GM18507 (cell line): ENCODE measurements at places on chromosomes 1 and 21.

- DNase-seq = no peak
These were observed 601.4 kb upstream of the NCAM2 start for GRCh38 chr21:20396798-20397197.

DNA sequence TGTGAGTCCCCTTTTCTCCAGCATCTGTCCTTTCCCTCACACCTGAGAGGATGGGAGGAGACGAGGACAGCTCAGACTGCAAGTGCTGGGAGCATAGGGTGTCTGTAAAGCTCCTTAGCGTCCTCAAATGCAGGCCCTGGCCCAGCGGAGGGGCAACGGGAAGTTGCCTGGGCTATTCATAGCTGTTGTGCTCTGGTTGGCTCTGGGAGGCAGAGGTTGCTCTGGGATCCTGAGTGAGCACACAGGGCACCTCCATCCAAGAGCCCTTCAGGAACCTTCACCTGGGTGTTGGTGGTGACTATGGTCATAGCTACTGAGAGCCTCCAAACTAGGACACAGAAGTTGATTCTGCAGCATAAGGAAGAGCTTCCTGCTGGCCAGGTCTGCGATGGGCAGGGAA is 2.6 kb downstream of the PADI1 start:
- no peak for DNase-seq

DNA sequence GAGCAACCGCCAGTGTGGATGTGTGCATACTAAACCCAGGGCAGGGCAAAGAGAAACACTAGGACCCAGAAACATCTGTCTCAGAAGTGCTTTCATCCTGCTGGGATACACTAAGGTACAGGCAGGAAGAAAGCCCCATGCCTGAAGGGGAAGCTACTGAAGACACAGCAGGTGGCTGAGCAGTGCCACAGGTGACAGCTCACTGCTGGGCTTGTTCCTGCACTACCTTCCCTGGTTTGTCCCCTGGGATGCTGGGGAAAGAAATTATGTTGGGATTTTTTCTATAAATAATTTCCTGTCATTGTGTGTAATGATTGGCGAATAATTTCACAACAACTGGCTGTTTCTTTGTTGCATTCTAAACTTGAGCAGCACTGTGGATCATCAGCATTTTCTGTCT is 245.3 kb upstream of the RAB4A start:
- DNase-seq = no peak

- DNase-seq = no peak
These were observed 3.6 kb upstream of the KIAA2013 start for GRCh38 chr1:11929849-11930248.

GRCh38 chr21:31537872-31538576 is 121.5 kb upstream of the SOD1 start:
- DNase-seq = no peak

DNA sequence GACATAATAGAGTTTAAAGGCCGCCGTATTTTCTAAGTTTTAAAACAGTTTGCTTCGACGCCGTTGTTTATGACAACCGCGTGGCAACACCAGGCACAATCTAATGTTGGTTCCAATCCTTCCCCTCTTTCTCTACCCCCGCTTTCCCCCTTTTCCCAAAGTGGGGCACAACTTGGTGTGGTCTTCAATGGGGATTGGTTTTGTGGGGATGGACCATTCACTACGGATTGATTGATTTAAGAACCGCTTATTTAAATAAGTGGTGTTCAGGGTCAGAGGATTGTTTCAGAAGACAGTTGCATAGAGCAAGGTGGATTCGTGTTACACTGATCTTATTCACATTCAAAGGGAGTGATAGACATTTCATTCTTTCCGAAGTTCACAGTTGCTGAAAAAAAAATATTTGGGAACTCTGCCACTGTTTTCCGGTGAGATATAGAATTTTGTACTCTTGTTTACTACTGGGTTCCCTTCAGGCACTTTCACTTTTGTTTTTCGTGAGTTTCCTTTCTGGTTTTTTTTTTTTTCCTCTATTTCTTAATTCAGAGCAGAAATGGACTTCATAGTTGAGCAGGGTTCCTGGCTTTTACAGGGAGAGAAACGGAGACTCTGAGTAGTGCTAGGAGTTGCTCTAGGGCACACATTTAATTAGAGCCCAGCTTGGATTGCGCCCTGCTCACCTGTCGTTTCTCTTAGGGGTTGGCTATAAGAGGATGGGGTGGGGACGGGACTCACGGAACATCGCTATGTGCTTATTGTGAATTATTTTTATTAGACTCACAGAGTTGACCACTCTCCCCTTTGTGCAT is 79.6 kb upstream of the AK4 start:
- no peak for DNase-seq

- DNase-seq = no peak
These were observed 23.1 kb downstream of the ZMYND12 start for GRCh38 chr1:42432714-42433113.

- no peak for DNase-seq
These were observed 43.6 kb downstream of the FAAH start for GRCh38 chr1:46437723-46438122.

DNA sequence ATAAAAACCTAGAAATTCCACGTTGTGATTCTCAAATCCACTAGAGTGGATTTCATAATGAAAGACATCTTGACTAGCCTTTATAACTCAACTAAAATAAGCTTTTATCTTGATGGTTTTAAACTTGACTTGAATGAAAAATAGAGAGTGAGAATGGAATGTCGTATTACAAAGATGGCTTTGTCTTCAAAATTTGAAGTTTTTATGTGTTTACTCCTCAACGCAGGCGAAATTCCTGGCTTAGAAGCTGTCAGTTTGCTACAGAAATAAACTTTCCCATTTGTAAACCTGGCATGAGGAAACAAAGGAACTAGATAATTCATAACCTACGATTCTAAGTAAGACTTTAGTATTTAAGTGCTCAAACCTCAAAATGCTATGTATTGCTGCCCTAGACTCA is 90.0 kb upstream of the KRTAP19-8 start:
- no peak for DNase-seq

DNA sequence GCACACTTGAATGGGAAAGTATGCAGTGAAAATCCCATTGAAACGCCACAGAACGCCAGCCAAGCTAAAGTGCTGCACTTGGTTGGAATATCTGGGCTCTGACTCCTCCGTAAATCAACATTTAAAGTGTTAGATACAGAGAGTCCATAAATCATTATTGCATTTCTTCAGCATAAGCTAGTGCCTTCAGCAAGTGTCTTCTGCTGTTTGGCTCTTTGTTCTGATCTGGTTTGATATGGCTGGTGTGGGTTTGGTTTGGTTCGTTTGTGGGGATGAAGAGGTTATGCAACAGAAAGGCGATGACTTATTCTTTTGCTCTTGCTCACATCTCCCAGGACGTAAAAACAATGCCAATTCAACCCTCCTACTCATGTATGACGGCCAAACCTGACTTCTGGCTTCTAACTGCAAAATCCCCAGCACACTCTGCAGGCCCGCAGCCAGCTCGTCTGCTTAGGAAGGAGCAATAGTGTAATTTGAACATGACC is 121.8 kb upstream of the ERG start:
- no peak for DNase-seq

- no peak for DNase-seq
These were observed 37.7 kb downstream of the SLC45A1 start for GRCh38 chr1:8355439-8356255.

DNA sequence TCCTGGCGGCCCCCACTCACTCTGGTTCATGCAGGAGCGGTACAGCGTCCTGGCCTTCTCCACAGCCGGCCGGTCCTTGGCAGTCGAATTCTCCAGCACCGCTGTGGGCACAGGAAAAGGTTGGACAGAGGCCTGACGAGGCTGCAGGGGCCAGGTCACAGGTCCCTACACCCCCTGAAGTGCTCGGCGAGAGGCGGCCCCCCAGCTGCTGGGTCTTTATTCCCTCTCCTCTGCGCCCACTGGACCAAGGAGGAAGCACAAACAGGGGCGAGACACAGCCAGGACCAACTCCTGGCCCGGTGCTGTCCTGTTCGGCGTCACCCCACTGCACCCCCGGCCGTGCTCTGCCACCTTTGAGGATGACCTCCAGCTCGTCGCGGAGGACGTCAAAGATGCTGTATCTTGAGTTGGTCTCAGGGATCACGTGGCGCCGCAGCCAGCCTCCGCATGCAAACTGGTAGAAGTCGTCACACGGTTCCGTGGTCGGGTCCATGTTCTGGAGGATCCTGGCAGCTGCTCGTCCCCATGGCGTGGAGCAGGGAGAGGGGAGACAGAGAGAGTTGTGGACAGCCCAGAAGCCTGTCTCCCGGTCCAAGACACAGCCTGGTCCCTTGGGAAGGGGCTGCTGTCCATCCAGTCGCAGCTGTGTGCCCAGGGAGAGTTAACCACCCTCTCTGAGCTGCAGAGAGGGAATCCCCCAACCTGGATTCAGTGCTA is 22.9 kb downstream of the PRXL2B start:
- no peak for DNase-seq

DNA sequence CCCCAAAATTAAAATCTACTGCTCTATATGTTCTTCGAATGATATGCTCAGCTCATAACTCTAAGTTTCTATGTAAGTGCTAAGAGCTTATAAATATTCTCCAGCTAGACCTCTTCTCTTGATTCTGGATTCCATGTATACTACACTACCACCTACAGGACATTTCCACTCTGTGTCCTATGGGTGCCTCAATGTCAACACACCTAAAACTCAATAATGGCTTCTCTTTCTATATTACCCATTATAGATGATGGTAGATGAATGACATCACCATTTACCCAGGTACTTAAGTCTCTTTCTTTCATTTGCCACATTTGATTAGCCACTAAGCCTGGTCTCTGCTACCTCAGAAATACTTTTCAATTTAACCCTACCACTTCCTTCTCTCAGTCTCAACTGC is 41.3 kb downstream of the TBX19 start:
- DNase-seq = no peak

- no peak for DNase-seq
These were observed 576.1 kb upstream of the RGS18 start for GRCh38 chr1:191582169-191582568.
